Activated CD4-positive, alpha-beta T cell treated with anti-CD3 and anti-CD28 coated beads, Interleukin-2, Interleukin-6, amounts not matched to agents 100 ng/mL and 50 ng/mL, durations not matched to agents 16 hours and 8 hours (primary cell): ENCODE measurements at places on chromosomes 7 and 10.
A peak's percentile ranks its signal among the peaks of the same experiment; 100 is the strongest.

GRCh38 chr7:104299323-104299722 lies 29.1 kb upstream of the LHFPL3 start:
- DNase-seq: no peak

- DNase-seq: peak; percentile 6
Observed at GRCh38 chr7:137670222-137671064, 176.3 kb downstream of the DGKI start.

GRCh38 chr7:44590910-44591309 lies 8.9 kb upstream of the TMED4 start:
- no peak for DNase-seq

DNA sequence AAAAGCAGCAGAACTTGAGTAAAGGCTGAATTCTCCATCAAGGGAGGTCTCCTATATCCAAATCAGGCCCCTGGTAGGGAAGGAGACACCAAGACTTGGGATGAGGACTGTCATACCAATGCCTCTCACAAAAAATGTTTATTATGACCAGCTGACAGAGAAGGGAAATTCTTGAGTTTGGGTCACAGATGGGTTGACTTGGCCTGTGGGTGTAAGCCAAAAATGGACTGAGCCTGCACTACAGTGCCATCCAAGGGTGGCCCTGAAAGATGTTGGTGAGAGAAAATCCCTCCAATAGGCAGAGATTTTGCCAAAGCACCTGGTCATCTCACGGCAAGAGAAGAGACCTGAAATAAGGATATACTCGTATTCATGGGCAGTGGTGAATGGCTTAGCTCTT lies 27.0 kb upstream of the PPIF start:
- no peak for DNase-seq

GRCh38 chr7:37920849-37921805 lies 687 bp downstream of the EPDR1 start:
- peak; percentile 27 for DNase-seq

GRCh38 chr10:119658274-119658673 lies 7.1 kb downstream of the BAG3 start:
- no peak for DNase-seq
